ENCODE measurements at places on chromosomes 6 and 20.

DNA sequence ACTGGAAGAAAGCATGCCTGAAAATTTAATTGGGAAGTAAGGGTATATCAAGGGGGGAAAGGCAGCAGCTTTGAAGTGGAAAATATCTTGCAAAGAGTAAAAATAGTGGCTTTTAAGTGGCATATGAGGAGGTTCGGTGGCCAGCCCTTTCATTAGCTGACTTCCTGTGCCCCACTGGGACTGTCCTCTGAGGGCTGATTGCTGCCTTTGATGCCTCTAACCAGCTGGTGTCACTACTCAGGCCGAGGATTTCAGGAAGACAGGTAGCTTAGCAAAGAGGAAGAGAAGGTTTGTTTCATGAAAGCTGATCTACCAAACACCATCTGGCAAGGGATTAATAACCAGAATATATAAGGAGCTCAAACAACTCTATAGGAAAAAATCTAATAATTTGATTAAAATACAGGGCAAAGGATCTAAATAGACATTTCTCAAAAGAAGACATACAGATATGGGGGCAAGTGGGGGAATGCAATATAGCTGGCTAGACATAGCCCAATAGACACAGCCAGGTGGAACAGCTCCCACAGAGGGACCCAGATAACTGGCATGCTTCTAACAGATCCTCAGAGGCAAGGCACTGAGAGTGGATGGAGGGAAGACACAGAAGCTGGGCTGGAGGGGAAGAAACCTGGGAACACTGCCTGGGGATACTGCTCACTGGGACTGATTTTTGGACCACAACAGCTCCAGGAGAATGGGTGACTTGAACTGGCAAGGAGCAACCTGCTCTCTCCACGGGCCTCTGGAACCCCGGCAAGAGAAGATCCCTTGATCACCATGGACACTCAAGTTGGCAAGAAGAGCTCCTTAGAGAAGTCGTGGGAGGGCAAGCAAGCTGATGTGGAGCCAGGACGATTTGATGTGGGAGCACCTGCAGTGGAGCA lies 33.2 kb downstream of the CCN2 start:
- no peak for DNase-seq

DNA sequence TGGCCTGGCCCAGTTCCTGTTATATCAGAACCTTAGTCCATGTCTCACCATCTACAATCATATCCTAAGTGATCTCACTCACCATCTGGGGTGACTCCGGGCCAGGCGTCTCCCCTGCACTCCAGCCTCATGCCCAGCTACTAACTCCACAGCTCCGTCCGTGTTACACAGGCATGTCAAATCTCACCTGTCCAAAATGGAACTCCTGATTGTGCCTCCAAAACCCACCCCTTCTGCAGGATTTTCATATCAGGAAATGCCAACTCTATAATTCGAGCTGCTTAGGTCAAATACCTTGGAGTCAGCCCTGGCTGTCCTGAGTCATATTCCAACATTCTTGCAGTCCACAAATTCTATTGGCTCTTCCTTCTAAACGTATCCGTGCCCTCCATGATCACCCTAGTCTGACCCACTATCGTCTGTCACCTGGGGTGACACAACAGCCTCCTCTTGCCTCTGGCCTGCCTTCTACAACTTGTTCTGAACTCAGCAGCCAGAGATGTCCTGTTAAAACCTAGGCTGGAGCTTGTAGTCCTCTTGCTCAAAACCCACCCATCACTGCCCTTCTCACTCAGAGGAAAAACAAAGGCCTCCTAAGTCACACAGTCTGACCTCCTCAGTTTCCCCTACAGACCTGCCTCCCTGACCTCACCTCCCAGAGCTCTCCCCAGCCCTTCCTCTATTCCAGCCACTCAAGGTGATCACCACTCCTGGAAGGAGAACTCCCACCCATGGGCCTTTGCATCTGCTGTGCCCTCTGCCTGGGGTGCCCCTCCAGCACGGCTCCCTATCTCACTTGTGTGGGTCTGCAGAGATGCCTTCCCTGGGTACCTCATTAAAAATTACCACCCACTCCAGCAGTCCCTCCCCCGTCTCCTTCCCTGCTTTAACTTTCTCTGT lies 85.3 kb upstream of the SIRPA start:
- no peak for DNase-seq

- no peak for DNase-seq
Measured at GRCh38 chr20:32007787-32008616, 2.2 kb upstream of the CCM2L start.

GRCh38 chr6:30152910-30153610 lies 8.0 kb downstream of the TRIM10 start:
- DNase-seq: no peak

DNA sequence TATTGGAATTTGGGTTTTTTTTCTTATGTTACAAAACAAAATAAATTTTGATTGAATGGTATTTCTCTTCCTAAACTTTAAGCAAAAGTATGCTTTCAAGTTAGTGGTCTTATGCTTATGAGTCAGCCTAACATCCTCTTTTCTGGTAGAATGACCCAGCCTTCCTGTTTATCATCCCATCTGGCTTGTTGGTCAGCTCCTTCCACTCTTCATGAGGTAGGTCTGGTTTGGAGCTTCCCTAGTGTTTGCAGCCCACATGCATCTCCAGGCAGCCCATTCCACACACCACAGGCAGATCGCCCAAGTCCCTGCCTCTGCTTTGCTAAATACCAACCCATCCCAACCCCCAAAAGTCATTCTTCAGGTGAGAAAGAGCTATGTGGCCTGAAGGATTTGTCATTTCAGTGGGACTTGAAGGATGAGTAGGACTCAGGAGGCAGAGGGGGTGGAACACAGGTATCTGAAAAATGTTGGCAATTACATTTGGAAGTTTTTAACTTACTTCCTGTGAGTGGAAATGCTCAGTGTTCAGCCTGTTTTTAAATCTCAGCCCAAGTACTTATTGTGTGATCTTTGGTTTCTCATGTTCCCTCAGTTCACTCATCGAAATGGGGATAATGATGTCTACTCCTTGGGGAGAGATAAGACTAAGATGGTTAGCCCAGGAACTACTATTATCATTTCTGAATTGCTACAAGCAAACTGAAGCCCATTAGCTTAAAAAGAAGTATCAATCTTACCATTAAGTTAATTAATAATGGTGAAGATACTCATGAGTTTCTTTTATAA lies 294.0 kb downstream of the ADGB start:
- DNase-seq: no peak

- DNase-seq: no peak
Measured at GRCh38 chr20:63124092-63124781, 91.7 kb downstream of the YTHDF1 start.

DNA sequence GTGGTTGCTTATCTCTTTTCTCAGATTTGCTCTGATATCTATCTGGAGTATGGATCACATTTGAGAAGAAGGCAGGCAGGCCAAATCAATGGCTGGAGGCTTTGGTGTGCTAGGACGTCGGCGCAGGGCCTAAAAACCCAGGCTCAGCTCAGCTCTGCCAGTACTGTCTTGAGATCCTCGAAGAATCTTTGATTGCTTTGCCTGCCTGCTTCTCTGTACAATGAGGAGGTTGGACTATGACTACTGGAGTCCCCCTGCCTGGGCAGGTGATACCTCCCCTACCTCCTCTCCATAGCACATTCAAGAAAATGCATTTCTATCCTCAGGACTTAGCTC lies 25.1 kb downstream of the KCNK5 start:
- DNase-seq: no peak

DNA sequence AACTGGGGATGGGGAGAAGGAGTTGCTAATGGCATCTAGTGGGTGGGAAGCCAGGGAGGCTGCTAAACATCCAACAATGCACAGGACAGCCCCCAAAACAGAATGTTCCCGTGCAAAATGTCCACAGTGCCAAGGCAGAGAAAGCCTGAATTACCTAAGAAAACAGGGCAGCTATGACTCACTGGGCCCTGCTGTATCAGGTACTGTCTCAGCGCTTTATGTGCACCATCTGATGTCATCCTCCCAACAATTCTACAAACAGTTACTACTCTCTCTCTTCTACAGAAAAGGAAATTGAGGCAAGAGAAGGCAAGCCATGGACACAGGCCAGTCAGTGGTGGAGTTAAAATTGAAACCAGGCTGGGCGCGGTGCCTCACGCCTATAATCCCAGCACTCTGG lies 3.1 kb downstream of the YTHDF1 start:
- no peak for DNase-seq

DNA sequence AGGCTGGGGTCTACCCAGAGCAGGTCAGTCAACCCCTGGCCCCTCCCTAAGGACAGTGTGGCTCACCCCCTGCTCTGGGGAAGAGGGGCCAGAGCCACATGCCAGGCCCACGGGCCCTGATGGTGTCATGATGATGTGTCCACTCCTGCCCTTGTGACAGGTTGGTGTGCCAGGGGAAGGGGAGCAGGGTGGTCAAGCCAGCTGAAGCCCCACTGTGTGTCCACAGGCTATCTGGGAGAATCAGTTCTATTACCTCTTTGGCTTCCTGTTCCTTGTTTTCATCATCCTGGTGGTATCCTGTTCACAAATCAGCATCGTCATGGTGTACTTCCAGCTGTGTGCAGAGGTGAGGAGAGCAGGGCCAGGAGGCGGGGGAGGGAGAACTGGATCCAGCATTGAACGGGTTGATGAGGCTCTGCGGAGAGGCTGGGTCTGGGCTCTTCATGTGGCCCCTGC lies 47.7 kb downstream of the PLAGL2 start:
- no peak for DNase-seq
